ENCODE measurements at places on chromosomes 1 and 21.

DNA sequence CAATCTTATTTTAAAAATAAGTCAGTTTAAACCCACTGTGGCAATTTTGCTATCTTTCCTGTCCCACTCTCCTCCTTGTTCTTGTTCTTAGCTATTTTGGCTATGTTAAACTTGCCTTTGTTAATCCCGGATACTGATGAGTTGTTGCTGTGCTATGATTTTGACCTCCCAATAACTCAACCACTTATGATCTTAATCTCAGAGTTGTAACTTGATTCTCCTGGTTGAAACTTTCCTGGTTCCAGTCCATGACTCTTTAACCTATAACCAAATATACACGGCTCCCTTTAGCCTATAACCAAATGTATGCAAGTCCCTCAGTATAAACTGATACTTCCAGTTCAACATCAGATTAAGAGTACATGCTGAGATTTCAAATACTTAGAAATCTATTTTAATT lies 15.6 kb upstream of the ACADM start:
- no peak for DNase-seq

DNA sequence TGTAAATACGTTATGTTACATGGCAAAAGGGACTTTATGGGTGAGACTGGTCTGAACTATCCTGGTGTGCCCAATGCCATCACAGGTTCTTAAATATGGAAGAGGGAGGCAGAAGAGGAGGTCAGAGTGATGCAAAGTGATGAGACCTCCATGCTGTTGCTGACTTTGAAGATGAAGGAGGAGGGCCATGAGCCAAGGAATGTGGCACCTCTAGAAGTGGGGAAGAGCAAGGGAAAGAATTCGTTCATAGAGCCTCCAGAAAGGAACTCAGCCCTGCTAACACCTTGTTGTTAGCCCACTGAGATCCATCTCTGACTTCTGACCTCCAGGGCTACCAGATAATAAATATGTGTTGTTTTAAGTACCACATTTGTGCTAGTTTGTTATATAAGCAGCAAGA lies 462.0 kb downstream of the RPS6KC1 start:
- DNase-seq, result no peak

GRCh38 chr1:41542196-41542930 lies 57.9 kb upstream of the EDN2 start:
- no peak for DNase-seq

GRCh38 chr21:27759820-27760219 lies 792.9 kb upstream of the ADAMTS5 start:
- no peak for DNase-seq

GRCh38 chr1:1758059-1758621 lies 20.1 kb downstream of the NADK start:
- no peak for DNase-seq

DNA sequence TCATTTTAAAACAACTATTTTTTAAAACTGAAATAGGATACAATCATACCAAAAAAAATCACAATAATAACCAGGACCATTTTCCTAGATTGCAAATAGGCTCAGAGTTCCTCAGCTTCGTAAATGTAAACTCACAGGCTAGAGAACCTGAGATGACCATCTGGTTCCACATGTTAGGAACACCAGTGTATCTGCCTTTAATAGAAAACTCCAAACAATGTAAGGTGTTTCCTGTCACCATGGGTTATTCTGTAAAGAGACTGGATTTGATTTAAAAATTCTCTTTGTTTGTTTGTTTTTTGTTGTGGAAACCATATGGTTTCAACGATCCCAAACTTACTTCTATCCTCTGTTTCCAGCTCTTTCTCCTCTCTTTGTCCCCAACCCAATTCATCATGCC lies 197.5 kb downstream of the ZZZ3 start:
- no peak for DNase-seq

GRCh38 chr1:76554283-76554682 lies 313.0 kb upstream of the ST6GALNAC5 start:
- DNase-seq, result no peak

GRCh38 chr1:179038528-179039281 lies 13.0 kb downstream of the FAM20B start:
- no peak for DNase-seq

- no peak for DNase-seq
These were observed 10.5 kb downstream of the RXFP4 start for GRCh38 chr1:155951753-155952504.

GRCh38 chr21:35273333-35273732 lies 224.2 kb upstream of the RUNX1 start:
- DNase-seq, result no peak

DNA sequence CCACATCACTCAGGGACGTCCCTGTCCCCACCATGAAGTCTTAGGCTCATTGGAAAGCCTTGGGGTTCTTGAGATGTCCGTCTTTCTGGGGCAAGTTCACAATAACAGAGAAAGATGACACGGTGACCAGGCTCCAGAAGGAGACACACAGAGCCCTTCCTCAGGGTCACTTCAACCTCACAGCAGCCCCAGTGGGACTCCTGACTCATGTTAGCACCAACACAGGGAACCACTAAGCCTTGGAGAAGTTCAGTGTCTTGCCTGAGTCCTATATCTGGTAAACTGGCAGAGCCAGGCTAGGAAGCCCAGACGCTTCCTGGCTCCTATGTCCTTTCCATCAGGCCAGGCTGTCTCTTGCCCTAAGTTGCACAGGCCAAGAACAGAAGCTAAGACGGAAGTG lies 199.1 kb downstream of the HIVEP3 start:
- no peak for DNase-seq

- DNase-seq, result no peak
These were observed 61.4 kb upstream of the FMN2 start for GRCh38 chr1:240030236-240030635.

DNA sequence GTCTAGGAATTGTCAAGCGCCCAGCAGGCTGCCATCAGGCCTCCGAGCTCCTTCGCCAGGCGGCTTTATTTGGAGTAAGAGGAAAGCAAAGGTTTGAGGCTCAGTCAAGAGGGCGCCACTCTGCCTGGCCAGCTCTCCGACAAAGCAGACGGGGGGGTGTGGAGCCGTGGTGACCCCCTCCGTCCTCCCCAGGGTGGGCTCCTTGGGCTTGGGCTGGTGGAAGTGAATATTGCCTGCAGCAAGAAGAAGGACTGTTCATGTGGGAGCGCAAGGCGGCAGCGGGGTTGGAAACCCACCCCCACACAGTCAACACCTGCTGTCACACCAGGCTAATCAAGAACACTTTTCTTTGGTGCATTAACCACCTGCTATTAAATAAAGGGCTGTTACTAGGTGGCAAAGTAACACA lies 14.6 kb downstream of the EPHX1 start:
- no peak for DNase-seq

GRCh38 chr1:10634428-10635084 lies 159.8 kb downstream of the PEX14 start:
- DNase-seq, result no peak

DNA sequence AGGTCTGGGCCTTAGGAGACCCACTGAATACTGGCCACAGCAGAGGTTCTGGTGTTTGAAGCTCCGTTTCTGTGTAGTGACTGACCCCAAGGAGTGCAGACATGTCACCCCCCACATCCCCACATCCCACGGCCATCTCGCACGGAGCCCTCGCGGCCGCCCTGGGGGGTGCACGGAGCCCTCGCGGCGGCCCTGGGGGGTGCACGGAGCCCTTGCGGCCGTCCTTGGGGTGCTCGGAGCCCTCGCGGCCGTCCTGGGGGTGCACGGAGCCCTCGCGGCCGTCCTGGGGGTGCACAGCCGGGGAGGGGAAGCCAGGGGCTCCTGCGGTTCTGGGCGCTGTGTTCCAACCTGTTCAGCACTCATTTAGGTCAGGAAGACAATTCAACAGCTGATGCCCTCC lies 68.4 kb downstream of the SCCPDH start:
- DNase-seq, result no peak

- no peak for DNase-seq
These were observed 95.4 kb downstream of the RNF220 start for GRCh38 chr1:44500181-44501046.

GRCh38 chr1:112423207-112423606 lies 27.2 kb downstream of the CTTNBP2NL start:
- no peak for DNase-seq

DNA sequence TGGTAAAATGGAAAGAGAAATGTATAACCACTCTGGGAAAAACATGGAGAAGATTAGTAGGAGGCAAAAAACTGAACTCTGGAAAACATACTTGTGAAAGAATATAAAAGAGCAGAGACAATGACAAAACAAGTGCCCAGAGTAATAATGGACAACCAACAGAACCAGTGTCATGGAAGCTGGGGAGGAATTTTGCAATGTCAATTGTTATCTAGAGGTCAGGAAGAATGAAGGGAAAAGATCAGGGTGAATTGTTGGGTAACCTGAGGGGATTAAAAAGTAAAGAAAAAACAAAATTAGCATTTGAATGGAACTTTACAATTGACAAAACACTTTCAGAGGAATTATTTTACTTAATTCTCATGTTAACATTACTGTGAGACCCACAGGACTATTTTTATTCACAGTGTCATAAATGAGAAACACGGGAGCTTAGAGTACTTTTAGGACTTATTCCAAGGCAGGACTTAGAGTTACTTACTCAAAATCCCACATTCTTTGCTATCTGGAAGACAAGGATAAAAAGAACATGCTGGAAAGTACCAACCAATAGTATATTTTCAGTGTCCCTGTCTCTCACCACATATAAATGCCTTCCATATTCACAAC lies 19.5 kb downstream of the JAM2 start:
- DNase-seq, result no peak

DNA sequence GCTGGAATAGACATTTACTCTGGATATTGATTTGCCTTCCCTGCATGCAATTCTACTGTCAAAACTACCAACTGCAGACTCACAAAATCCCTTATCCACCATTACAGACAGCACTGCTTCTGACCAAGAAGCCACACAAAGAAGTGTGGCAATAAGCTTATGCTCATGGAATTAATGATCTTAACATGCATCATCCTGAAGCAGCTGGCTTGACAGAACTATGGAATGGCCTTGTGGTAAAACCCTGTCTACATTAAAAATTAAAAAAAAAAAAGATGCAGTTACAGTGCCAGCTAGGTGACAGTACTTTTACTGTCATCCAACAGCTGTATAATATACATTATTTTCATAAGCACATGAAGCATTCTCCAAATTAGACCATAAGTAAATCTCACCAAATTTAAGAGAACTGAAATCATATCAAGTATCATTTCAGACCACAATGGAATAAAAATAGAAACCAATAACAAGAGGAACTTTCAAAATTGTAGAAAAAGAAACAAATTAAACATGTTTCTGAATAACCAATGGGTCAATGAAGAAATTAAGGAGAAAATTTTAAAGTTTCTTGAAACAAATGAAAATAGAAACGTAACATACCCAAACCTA lies 70.7 kb downstream of the SCMH1 start:
- DNase-seq, result no peak

DNA sequence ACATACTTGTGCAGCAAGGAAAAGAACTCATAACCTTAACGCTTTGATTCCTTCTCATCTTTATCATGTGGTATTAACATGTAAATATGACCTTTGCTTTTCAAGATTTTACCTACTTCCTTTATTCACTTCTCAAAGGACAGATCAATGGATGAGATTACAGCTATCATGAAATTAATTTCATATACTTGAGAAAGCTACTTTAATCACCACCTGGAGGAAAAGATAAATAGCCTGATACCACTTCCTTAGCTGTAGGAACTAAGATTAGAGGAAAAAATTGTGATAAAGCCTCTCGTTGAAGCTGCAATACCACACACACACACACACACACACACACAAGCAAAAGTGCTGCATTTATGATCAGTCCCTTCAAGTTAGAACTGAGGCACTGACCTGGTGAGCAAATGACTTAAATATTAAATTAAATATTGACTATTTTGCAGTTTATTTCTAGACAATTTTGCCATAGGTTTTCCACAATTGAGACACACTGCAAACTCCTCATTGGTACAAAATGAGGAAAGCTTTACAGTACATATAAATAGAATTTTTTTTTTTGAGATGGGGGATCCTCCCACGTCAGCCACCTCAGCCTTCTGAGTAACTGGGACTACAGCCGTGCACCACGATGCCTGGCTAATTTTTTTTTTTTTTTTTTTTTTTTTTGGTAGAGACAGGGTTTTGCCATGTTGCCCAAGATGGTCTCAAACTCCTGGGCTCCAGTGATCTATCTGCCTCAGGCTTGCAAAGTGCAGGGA lies 27.2 kb upstream of the DMRTB1 start:
- no peak for DNase-seq

GRCh38 chr1:167499664-167500101 lies 18.6 kb downstream of the CD247 start:
- no peak for DNase-seq

- no peak for DNase-seq
These were observed 207.8 kb downstream of the SIPA1L2 start for GRCh38 chr1:232422098-232422497.

- DNase-seq, result no peak
These were observed 643.8 kb upstream of the ADGRL2 start for GRCh38 chr1:81156887-81157286.

DNA sequence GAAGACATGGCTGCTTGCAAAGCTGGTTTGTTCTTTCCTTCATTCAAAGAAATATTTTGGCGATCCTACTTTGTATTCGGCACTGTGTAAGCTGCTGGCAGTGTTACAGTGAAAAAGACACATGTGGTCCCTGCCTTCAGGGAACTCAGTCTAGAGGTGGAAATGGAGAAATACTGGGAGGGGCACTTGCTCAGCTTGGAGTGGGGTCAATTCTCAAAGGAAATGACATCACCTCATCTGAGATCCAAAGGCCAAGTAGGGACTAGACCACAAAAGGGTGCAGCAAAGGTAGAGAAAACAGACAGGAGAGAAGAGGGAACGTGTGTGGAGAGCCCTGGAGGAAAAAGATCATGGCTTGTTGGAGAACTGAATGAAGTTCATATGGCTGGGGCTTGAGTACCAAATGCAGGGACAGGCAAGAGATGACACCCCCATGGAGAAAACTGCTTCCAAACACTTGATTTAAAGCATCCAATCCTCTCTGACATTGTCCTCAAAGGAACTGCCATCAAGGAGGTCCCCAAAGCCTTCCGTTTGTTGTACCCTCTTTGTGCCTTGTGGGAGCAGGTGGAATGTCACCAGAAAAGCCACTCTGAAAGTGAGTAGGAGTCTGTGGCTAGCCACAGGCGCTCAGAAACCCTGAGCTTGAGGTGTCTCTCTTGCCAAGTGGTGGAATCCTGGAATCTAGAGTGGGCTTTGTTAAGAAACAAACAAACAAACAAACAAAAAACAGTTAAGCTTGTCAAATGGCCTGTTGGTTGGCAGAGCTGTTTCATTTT lies 48.3 kb upstream of the TDRD10 start:
- no peak for DNase-seq

GRCh38 chr1:22788254-22788661 lies 77.6 kb downstream of the EPHB2 start:
- DNase-seq, result no peak
